HepG2 (cell line): ENCODE measurements at places on chromosomes 6 and 20. TPM values are rescaled to one million over a fixed set of nuclear protein-coding genes. Genes with fewer than 3 reads are reported as not detected.
A peak's percentile ranks its signal among the peaks of the same experiment; 100 is the strongest.

The MAP7 gene
- total RNA-seq, result 0.04 and 0.07 TPM in 2 replicates

GRCh38 chr6:41273714-41274113 is 12.8 kb downstream of the TREM1 start:
- DNase-seq, result no peak

DNA sequence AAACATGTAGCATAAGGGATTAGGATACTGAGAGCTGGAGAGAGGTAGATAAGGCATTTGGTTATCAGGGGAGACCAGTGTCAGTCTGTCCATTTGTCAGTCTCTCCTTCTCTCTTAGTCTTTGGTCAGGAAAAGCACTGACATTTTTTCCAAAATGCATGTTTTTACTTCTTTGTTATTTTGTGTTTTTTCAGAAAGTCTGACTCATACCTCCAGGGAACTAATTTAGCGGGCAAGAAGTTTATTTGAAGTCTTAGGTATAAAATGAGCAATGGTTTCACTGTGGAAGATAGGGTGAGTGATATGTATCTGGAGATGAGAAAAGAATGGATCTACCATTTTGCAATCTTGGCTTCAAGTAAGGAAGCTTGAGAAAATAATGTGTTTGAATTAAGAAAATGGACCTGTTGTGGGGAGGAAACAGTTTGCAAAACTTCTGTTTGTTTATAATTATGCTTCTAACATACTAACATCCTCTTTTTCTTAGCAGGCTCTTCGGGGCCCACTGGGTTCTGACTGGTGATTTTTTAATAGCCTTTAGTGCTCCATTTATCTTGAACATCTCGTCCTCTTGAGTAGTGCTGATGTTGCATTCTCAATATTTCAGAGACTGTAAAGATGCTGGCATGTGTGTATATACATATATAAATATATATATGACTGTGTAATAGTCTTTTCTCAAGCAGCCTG is 66.9 kb upstream of the FABP7 start:
- no peak for DNase-seq

The CD83 gene
- total RNA-seq, result 1.7 and 2.3 TPM in 2 replicates

The PPT2 gene
- 20.1 and 39.2 TPM in 2 replicates for total RNA-seq

- no peak for DNase-seq
Measured at GRCh38 chr6:147161974-147162495, 42.2 kb upstream of the STXBP5 start.

DNA sequence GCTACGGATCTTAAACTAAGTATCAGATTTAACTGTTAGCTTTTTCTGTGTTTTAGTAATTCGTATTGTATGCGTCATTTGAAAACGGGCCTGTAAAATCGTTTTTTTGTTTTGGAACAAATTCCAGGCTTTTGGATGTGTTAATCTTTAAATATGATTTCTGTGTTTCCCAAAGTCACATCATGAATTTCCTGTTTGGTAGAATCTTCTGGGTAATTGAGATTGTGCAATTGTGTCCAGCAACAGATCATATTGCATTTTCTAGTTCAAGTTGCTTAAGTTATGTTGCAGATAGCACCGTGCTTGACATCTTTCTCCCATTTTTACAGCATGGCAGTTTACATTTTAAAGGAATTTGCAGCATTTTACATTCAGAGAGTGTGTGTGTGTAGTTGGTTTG is 1.9 kb downstream of the MAPK14 start:
- DNase-seq, result peak; percentile 68

GRCh38 chr6:111609028-111609820 is 3.5 kb upstream of the TRAF3IP2 start:
- peak; percentile 28 for DNase-seq

- no peak for DNase-seq
Measured at GRCh38 chr6:130697271-130697994, 129.8 kb upstream of the SMLR1 start.

GRCh38 chr6:169172456-169172855 is 81.2 kb downstream of the THBS2 start:
- DNase-seq, result no peak

DNA sequence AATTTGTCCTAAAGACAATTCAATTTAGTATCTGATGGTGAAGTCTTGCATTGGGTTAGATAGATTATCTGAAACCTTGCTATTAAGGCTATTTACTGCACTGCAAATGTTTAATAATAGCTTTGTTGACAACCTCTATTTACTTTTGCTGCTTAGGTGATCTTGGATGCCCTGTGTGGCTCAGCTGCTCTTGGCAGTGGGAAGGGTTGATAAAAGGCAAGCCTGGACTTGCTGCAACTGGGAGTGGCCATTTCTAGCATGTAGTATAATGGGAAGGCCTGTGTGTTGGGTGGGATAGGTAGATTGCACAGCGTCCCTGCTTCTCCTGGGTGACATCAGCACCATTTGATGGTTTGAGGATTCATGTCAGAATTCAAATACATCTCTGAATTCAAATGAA is 49.1 kb downstream of the ARMC2 start:
- DNase-seq, result no peak

DNA sequence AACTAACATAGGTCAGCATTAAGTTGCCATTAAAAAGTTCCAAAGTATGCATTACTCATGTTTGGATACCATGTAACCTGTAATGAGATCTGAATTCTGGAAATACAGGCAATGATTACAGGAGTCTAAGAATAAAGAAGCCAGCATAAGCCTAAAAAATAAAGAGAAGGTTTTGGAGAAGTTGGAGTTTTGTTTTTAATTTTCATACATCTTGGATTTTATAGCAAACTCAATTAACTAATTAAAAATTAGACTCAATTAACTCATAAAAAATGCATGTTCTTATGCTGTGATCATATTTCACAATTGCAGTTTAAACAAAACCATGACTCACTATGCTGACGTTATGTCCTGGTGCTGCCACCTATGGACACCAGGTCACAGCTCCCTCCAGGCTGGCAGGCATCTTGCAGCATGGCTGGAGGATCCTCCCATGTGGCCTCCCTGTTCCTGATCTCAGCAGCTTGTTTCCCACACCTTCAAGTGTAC is 648.8 kb upstream of the AGPAT4 start:
- peak; percentile 78 for DNase-seq

DNA sequence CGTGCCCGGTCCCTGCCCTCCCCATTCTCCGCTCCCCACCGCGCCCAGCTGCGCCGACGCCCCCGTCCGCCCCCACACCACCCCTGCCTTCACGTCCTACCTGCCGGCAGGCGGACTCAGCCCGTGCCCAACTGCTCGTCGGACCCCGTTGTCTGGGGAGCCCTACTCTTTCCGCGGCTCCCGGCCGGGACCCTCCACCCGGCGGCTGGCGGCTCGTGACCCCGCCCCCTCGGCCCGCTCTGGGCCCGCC is at the start of gene SERAC1:
TSS of gene SERAC1 (minus strand) at position 223 of the 250 bp plus-strand sequence. CDS start 9,899 bp downstream, outside the sequence.
- no peak for DNase-seq

- DNase-seq, result no peak
Measured at GRCh38 chr20:13996265-13996664, 949 bp downstream of the MACROD2 start.

DNA sequence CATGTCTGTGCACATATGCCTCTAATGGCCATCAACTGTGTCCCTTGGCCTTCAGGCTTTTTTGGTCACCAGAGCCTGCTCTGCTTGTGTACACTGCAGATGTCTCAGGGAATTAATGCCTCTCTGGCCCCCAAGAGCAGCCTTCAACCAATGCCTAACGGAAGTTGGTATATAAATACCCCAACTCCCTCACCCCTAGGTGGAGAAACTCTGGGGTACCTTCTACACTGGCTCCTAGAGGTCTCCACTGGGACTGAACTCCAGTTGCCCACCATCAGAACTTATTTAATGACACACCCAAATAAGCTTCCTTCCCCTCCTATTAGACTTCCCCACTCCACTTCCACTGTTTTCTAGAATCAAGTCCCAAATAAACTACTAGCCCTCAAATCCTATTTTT is 43.1 kb downstream of the PRND start:
- no peak for DNase-seq

The KCNQ5 gene
- total RNA-seq, result not detected in 2 replicates

GRCh38 chr6:11389977-11390376 is 147.6 kb upstream of the TMEM170B start:
- DNase-seq, result no peak

DNA sequence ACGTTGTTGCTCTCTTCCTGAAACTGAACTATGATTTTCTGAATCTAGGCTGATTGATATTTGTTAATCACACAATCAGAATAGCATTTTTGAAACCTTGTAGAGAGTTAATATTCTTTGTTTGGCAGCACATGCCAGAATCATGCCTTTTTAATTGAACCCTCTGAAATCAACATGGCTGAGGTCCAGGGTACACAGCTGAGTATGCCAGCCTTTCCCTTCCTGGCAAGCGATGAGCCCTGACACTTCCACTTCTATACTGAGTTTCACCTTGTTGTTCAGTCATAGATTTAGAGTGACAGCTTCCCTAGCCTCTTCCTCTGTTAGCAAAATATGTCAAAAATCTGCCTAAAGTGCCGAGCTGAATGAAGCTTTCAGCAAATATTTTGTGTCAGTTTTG is 6.8 kb downstream of the HDDC2 start:
- DNase-seq, result no peak

DNA sequence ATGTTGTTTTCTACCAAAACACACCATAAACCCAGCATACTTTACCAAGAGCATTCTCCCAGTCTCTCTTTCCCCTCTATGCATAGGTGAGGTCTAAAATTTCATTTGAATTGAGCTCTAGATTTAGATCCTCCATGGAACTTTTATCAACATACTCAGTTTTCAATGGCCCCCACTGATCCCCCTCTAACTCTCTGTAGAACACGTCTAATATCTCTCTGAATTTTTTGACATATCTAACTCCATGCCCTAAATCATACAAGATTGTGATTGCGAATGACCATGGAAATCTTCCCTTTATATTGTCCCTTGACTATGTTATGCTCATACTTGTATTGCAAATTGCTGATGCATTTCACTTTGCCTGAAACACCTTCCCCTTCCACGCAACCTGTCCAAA is 38.1 kb upstream of the HBS1L start:
- no peak for DNase-seq

GRCh38 chr20:3248167-3248992 is 9.4 kb upstream of the SLC4A11 start:
- no peak for DNase-seq

The VSX1 gene
- total RNA-seq, result not detected in 2 replicates

DNA sequence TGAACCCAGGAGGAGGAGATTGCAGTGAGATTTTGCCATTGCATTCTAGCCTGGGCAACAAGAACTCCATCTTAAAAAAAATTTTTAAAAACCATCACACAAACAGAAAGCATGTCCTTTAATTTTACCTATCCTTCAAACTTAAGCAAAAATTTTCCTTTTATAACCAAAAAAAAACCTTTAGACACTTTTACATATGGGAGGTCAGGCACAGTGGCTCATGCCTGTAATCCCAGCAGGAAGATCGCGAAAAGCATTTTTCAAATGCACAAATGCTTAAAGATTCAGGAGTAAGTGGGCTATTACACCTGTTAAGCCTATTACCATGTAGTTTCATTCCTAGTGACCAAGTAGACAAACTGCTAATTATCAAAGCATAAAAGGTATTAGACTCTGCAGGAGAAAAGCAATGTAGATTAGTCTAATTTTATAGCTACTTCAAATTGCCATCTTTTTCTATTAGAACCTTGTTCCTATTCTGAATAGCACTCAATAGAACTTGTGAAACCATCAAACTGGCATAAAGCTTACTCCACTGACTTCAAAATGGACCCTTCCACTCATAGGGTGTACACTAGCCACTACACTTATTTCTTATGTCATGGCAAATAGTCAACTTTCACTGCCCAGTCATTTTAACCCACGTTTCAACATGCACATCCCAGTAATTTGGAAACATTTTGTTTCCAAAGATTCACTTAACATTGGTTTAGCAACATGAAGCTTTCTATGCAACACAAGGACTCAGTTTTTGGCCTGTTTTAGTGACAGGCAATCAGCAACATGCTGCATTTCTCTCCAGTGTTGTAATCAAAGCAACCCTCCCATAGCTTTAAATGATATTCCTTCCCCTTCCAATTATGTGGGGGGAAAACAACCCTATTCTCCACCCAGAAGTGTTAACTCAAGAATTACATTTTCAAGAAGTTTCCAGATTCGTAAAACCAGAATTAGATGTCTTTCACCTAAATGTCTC is 4.0 kb downstream of the EEF1A1 start:
- no peak for DNase-seq

- DNase-seq, result peak; percentile 99
Measured at GRCh38 chr6:169292338-169293124, 38.9 kb upstream of the THBS2 start.

The SOD2 gene
- total RNA-seq, result 304 and 480 TPM in 2 replicates

- DNase-seq, result no peak
Measured at GRCh38 chr6:44185953-44186634, 27.5 kb downstream of the CAPN11 start.

GRCh38 chr6:108737594-108738546 is 110.4 kb upstream of the ARMC2 start:
- no peak for DNase-seq

GRCh38 chr6:82381278-82381677 is 17.7 kb downstream of the TPBG start:
- no peak for DNase-seq

GRCh38 chr20:23245553-23246181 is 104.9 kb upstream of the NXT1 start:
- DNase-seq, result peak; percentile 52

- DNase-seq, result peak; percentile 73
Measured at GRCh38 chr6:26331218-26332073, 33.6 kb upstream of the BTN3A2 start.

DNA sequence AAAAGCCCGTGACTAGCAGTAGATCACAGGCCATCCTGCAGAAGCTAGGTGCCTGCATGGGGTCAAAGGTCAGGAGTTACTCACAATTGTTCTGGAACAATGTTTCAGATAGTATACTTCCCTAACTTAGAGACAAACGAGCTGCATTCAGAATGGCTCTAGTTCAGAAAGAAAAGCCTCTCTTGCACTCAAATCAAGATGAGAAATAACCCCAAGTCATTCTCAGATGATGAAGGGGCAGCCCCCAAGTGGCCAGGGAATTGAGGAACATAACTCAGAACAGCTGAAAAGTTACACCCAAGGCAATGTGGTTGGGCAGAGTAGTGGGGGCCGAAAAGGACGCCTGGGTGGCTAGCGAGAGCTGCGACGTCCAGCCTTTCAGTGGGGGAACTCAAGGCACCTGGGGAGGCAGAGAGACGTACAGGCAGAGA is 27.8 kb downstream of the FYN start:
- peak; percentile 47 for DNase-seq
